ENCODE measurements at places on chromosomes 6 and 20. TPM values are rescaled to one million over a fixed set of nuclear protein-coding genes. Genes with fewer than 3 reads are reported as not detected.

The MOG gene
- total RNA-seq = 2.0 TPM

DNA sequence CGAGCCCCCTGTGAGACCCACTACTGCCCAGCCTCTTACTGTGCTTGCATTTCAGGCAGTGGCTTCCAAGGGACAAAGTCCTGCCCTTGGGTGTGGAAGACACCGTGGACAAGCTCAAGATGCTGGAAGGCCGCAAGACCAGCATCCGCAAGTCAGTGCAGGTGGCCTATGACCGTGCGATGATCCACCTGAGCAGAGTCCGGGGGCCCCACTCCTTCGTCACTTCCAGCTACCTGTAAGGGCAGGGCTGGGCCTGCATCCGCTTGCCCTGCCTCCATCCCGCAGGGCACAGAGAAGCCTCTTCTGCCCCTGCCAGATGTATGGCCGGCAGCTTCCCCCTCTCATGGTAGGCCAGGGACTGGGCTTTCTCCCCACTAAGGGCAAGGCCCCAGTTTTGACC is 33.8 kb downstream of the BRPF3 start:
- DNase-seq = no peak

- DNase-seq = no peak
These were observed 209.8 kb downstream of the GJA1 start for GRCh38 chr6:121645100-121645745.

GRCh38 chr6:160437154-160437553 is 89.0 kb downstream of the SLC22A3 start:
- no peak for DNase-seq

DNA sequence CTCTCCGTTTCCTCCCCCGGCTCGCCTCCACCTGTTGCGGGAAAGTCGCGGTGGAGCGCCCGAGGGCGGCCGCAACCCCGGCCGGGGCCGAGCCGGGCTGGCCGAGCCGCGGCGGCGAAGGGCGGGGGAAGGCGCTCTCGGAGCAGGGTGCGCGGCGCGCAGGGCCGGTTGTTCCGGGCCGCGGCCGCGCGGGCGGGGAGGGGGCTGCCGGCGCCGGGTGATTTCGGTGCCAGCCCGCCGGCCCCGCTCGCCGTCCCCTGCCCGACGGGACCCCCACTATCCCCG is 235 bp downstream of the MAP7 start:
- DNase-seq = no peak

The ULBP2 gene
- 1.1 TPM for total RNA-seq

GRCh38 chr6:170344631-170345576 is 38.3 kb downstream of the FAM120B start:
- no peak for DNase-seq

The ARMH2 gene
- total RNA-seq = not detected

- no peak for DNase-seq
These were observed 1.3 kb upstream of the NKAIN2 start for GRCh38 chr6:123802351-123802696.

GRCh38 chr6:99559057-99559456 is 9.4 kb downstream of the CCNC start:
- DNase-seq = no peak

- no peak for DNase-seq
These were observed 255.5 kb downstream of the TAF4 start for GRCh38 chr20:61810066-61810737.

The OR2J3 gene
- total RNA-seq = not detected

- DNase-seq = no peak
These were observed 279.2 kb upstream of the EXOC2 start for GRCh38 chr6:971981-972640.

DNA sequence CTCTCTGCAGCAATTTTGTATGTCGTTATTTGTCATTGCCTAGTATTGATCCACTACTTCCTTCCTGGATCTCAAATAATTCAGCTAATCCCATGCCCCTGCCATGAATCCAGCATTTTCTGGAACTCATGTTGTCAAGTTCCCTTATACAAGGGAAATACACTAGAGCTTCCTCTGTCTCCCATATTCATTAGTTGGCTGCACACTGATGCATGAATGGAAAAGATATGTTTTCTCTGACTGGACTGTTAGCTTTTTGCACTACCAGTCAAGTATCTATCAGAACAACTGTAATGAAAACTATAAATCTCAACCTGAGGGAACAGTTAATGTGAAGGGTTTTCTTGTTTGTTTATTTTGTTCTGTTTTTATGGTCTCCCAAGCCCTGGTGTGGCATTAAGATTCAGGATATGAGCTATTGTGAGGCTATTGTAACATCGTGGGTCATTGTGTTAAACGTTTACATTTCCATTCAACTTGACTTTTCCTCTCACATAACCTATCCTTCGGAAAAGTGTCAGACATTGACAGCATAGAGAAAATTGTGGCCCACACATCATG is 102.5 kb upstream of the FAM8A1 start:
- no peak for DNase-seq

GRCh38 chr6:161985876-161986423 is 712.1 kb upstream of the AGPAT4 start:
- DNase-seq = no peak

The UBE3D gene
- total RNA-seq = 2.2 TPM

The IRF4 gene
- total RNA-seq = 0.89 TPM

DNA sequence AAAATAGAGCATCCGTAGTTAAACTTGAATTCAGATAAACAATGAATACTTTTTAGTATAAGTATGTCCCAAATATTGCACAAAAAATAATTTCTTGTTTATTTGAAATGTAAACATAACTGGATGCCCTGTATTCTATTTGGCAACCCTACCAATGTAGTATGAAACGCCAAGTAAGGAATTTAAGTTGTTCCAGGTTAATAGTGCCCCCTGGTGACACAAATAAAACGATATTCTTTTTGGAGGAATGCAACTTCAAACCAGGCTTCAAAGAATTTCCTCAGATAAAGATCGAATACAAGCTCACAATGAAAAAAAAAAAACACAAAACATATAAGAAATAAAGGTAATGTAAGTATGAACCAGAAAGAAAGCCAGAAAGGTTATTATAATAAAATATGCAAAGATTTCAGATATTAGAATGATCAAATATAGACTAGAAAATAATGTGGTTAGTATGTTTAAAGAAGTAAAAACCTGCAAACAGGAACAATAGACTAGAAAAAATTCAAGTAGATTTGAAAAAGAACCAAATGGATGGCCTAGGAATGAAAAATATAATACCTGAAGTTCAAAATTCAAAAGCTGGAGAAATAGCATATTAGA is 18.4 kb upstream of the AKAP7 start:
- DNase-seq = no peak

The MUCL3 gene
- total RNA-seq = not detected
